ENCODE measurements at places on chromosomes 4 and X.

- no peak for DNase-seq
Observed at GRCh38 chr4:88526221-88526815, 2.7 kb upstream of the PYURF start.

GRCh38 chr4:3208826-3209225 is 40.1 kb upstream of the MSANTD1 start:
- DNase-seq, result no peak

GRCh38 chr4:23547096-23547495 is 342.8 kb downstream of the PPARGC1A start:
- no peak for DNase-seq

GRCh38 chr4:87025614-87026041 is 90.8 kb downstream of the AFF1 start:
- no peak for DNase-seq

- peak; percentile 69 for DNase-seq
Observed at GRCh38 chr4:22686141-22686540, 6.6 kb upstream of the GBA3 start.

DNA sequence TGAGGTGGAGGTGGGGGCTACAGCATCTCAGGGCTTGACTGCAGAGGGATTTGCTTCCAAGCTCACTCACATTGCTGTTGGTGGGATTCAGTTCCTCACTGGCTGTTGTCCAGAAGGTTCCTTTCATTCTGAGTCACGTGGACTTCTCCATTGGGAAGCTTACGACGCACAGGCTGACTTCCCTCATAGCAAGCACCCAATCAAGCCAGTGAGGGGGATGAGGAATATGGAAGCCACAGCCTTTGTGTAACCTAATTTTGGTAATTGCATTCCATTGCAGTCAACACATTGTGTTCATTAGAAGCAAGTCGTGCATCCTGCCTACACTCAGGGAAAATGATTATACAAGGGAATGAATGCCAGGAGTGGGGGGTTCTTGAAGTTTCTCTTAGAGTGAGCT is 32.7 kb upstream of the MXRA5 start:
- no peak for DNase-seq

DNA sequence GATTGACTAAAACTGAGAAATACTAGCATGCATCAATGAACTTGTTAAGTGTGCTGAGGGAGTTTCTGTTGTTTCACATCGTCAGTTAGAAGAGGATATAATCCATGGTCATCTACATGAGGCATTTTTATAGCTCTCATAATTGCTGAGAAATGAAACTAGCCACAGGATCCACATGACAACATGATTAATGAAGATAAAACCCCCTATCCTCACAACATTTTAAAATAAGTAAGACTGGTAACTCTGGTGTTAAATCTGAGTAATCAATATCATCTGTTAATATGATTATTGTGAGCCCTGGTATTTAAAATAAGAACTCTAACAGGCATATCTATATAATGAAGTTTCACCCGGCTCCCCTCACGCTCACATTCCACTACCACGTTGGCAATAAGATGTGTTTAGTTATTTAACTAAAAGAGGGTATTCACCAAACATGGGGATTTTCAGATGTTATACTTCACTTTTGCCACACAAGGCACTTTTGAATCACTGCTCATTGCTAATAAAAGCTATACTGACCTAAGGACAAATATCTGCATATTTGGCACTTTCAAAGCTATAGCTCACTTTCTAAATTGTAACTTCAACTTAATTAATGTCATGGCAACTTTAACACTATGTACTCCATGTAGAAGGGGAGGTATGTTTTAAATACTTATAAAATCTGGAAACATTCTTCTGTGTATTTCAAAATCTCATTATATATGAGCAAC is 6.7 kb downstream of the UNC5C start:
- DNase-seq, result no peak

GRCh38 chrX:47311932-47312774 is 58.2 kb upstream of the ZNF157 start:
- DNase-seq, result peak; percentile 75

DNA sequence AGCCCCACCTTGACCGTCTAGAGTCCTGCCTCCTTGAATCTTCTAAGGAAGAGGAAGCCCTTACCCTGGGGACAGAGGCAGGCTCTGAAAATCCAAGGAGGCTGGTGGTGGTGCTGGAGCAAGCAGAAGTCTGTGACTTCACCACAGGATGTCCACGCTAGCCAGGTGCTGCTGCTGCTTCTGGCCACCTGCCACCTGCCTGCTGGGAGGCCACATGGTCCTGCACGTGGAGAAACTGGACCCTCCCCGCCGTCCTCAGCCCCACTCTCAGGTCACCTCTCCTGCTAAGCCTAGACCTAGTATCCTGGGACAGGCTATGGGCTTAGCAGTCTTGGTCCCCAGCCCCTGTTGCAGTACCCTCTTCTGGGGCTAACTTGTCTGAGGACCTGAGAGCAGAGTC is 15.8 kb downstream of the TMEM31 start:
- DNase-seq, result no peak

All from muscle of back (tissue), 13 donors.